BJ (cell line): ENCODE measurements at places on chromosomes 7 and 10.

DNA sequence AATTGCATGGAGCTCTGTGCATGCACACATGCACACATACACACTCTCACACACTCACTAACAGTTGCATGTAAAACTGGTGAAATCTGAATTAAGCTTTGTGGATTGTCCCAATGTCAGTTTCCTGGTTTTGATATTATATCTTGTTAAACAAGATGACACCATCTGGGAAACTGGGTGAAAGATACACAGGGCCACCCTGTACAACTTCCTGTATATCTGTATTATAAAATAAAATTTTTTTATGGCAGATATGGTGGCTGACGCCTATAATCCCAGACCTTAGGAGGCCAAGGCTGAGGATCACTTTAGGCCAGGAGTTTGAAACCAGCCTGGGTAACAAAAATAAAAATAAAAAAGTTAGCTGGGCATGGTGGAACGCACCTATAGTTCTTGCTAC is 87.4 kb downstream of the PTPN20 start:
- DNase-seq: no peak

GRCh38 chr7:83494683-83495082 is 154.3 kb downstream of the SEMA3E start:
- no peak for DNase-seq

GRCh38 chr7:82268632-82269031 is 174.9 kb downstream of the CACNA2D1 start:
- DNase-seq: no peak

- DNase-seq: no peak
These were observed 1002.9 kb upstream of the KCND2 start for GRCh38 chr7:119270045-119270464.

- no peak for DNase-seq
These were observed 201.5 kb downstream of the LRMDA start for GRCh38 chr10:75632805-75633462.

DNA sequence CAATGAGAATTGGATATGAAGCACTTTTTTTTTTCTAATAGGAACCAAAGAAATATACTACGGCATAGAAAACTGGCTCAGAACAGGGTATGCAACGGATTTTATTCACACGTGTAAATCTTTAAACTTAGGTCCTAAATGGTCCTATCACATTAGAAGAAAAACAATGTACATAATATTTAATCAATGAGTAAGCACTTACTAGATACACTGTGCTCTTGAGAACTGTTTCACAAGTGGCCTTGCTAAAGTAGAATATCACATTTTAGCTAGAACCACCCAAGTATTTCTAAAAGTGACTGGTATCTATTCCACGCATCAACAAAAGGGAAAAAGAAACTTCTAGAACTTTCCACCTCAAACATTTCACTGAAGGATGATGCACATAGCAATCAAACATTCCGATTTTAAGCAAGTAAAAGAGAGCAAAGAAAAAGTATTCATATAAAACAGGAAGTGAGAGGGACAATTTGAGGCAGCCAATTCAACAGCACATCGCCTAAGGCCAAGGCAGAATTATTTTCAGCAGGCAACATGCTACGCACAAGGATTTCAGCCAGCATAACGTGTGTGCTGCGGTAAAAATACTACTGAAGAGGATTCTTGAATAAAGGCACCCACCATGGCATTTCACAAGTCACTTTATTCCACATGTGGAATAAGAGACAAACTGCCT is 55.8 kb downstream of the PARD3 start:
- DNase-seq: no peak
